GM12892 (cell line): ENCODE measurements at places on chromosomes 7 and 10.

- DNase-seq = no peak
Measured at GRCh38 chr10:121112579-121113384, 261.6 kb downstream of the WDR11 start.

DNA sequence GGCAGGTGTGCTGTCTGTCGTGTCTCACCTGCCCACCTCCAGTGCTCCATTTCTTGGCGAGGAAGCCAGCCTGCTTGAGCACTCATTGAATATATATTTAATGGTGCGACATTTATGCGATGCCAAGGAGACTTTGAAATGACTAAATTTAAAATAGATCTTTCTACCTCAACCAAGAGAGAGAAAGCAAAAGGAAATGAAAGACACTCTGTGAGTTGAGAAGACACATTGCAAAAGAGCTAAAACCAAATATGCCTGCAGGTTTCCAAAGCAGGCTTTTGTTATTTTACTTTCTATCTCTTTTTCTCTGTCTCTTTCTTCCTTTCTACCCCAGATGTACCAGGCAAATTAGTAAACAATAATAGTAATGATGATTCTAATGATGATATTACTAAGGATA lies 53.6 kb upstream of the AOAH start:
- DNase-seq = no peak

GRCh38 chr10:19668116-19668515 lies 148.1 kb upstream of the PLXDC2 start:
- no peak for DNase-seq

- DNase-seq = no peak
Measured at GRCh38 chr10:63219749-63220148, 86.6 kb downstream of the NRBF2 start.

DNA sequence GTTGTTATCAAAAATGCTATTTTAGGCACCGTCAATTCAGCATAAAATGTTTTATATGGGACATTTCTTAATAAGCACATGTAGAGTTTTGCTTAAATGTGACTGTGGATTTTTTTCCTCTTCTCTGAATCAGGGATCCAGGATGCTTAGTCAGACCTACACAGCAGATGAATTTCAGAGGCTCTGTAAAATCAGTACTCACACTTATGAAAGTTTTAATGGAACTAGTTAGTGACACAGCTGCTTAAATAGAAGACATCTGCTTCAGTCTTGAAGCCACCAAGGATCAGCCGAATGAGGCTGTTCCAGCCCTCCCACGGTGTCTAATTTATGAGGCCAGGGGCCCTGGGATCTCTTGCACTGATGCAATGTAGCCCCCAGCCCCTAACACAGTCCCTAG lies 136.0 kb downstream of the MYOF start:
- DNase-seq = no peak

- DNase-seq = no peak
Measured at GRCh38 chr10:75762431-75762802, 331.0 kb downstream of the LRMDA start.

- DNase-seq = no peak
Measured at GRCh38 chr7:126940723-126941307, 311.9 kb downstream of the GRM8 start.

DNA sequence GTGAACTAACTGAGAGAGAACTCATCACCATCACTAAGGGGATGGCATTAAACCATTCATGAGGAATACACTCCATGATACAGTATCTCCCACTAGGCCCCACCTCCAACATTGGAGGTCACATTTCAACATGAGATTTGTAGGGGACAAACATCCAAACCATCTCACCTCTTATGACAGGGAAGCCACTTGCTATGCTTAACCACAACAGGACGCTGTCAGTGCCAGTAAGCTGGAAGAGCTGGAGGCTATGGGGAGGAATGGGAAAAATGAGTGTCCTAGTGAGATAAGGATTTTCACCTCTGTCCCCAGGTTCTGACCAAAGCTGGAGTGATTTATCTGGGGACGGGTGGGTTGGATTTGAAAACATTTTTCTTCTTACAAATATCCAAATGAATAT lies 17.6 kb downstream of the PLCE1 start:
- DNase-seq = no peak

- no peak for DNase-seq
Measured at GRCh38 chr7:26441002-26441521, 149.4 kb downstream of the SNX10 start.

GRCh38 chr10:112700215-112700671 lies 249.8 kb upstream of the TCF7L2 start:
- DNase-seq = no peak
